AG04450 (cell line): ENCODE measurements at places on chromosomes 7 and 10.

DNA sequence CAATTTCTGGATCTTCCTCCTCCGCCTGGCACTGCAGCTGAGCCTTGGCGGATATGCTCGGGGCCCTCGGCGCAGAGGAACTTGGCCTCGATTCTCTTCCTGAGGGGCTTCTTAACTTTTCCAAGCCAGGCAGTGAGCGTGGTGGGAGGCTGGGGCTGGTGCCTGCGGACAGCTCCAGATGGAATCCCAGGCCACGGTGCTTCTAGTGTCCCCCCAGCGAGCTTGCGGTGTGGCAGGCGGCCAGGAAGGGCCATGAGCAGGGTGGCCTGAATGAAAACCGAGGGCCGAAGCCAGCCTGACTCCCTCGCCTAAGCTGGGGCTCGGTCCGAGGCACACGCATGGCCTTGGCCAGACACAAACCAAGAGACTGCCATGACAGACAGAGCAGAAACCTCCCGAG, 31.3 kb downstream of the RCC1L start:
- DNase-seq = no peak

- DNase-seq = peak; percentile 90
These were observed 106.2 kb upstream of the CELF2 start for GRCh38 chr10:10911471-10911921.

DNA sequence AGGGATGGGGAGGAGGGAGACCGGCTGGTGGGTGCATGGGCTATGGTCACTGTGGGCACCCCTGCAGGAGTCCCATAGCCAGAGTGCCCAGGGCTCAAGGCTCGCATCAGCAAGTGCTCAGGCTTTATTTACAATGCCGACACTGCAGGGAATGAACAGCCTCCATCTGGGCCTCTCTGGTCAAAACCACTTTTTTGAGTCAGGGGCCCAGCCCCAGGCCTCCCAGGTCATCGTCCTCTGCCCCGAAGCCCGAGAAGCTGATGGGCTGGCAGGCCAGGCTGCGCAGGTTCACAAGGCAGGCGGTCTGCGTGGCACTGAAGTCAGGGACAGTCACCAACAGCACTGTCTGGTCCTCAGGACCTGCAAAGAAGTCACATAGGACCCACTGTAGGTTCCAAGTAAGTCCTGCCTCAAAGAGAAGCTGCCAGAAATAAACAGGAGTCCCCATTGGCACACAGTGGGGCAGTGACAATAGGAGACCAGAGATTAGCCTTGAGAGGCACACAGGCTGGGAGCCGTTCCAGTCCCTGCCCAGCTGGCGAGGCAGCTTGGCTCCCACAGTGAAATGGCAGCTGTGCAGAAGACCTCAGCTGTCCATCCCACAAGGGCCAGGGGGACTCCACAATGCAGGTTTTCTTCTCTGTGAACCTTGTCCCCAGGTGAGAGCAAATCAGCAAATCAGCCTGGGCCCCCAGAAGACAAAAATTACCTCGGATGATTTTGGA, 8.6 kb downstream of the POLD2 start:
- no peak for DNase-seq

- DNase-seq = no peak
These were observed 209.4 kb upstream of the FOXK1 start for GRCh38 chr7:4472728-4473127.

- peak; percentile 85 for DNase-seq
These were observed 110.7 kb downstream of the RALA start for GRCh38 chr7:39733881-39734632.

DNA sequence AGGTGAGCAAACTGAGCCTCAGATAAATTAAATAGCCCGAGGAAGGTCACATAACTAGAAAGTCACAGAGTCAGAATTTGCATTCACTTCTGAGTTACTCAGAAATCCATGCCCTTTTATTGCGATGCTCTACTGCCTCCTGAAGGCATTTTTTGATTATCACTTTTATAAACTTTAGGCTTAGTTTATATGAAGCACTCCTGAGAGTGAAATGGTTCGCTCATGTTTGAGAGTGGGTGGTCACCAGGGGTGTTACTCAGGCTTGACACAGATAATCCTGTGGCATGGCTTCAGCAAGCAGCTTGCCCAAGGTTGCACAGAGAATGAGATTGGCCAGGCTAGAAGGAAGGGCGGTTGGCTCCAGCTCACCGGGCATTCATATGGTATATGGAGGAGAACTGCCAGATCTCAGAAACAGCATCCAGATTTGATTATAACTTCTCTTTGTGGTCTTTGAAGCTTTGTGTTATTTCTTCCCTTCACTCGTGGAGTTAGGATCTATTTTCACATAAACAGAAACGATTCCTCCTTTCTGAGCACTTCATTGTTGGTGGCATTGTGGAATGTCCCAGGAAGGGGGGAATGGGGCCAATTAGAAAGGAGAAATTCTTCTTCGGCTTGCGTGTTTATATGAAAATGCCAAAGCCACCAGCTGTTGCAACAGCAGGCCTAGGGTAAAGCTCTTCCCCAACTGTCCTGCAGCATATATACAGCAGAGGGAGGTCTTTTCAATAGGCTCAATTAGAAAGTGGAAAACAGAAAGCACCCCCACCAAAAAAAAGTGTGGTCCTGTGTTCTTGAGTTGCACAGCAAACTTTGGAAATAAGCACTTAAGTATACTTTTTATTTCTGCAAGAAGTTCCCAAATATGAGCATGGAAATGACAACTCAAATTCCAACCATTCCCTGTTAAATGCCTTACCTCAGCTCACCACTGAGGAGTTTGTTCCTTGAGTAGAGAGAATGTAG, 628.8 kb downstream of the SUGCT start:
- DNase-seq = peak; percentile 54

- DNase-seq = no peak
These were observed 1.1 kb downstream of the RHOBTB1 start for GRCh38 chr10:60942788-60943315.

DNA sequence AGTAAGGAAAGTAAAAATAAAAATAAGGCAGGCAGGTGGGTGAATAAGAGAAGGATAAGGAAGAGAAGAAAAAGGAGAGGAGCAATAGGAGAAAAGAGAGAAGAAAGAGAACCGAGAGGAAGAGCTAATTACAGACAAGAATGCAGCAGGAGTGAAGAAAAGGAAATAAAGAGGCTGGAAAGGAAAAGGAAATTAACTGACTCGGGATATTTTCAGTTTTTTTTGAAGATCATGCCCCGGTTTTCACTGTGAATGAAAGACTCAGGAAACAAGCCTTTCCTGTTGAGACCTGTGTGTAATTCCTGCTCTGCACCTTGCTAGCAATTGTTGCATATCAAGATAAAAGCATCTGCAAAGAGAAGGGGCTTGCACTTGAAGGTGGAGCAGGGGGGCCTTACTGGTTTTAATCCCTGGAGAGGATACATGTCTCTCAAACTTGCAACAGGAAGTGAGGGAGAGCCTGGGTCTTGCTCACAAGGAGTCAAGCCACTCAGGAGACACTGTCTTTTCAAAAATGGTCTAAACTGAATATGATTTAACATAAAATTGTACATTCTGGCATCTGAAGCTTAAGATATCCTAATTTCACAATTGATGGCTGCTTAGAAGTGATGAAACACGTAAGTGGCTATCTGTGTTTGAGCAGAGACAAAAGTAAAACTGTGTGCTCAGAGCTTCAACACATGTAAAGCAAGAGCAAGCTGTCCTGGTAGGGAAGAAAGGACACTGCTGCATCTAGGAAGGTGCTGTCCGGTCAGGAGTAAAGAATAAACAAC, 157.6 kb downstream of the FAM107B start:
- no peak for DNase-seq

DNA sequence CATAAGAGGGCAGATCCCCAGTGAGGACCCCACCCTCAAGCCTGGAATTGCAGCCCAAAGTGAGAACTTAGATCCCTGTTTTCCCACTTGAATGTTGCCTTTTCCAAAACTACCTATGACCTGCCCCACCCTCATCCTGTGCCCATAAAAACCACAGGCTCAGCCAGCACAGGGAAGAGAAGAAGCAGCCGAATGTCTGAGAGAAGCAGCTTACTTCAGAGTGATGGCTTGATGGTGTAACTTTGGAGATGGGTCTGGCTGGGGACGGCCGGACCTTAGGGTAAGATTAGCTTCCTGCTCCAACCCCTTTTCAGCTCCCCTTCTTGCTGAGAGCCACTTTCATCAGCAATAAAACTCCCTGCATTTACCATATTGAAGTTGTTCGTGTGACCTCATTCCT, 5.7 kb downstream of the SLC25A40 start:
- DNase-seq = no peak

DNA sequence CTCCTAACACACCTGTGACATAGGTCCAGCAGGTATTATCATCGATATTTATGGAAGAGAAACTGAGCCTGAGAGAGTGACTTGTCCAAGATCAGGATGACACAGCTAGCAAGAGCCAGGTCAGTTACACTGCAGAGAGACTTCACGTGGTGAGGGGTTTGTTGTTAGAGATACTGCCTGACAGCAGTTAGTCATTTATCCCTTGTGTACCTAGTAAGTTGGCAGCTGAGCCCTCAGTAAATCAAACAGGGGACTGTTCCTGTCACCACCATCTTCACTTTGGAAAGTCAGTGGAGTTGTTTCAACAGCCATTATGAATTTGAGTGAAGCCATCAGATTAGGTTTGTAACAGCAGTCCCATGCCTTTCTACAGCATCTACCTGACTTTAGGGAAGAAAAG, 87.5 kb upstream of the GATA3 start:
- no peak for DNase-seq

GRCh38 chr7:154987571-154987970, 15.4 kb downstream of the PAXIP1 start:
- no peak for DNase-seq

DNA sequence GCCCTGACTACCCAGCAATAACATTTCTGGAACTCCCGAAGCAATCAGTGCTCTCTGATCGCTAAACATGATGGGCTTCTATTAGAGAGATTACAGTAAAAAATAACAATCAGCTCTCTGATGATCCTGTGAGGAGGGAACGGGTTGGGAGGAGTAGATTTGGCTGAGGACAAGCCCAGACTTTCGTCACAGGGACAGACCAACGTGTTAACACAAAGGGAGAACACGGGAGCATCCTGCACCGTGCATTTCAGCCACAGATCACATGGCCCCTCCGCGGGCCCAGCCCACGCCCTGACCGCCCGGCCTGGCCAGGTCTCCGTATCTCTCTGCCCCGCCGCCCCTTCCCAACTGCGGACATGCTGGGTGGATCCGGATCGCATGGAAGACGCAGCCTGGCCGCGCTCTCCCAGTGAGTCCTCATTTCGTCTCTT, 95.0 kb upstream of the AGBL3 start:
- peak; percentile 69 for DNase-seq

GRCh38 chr10:5575482-5576153, 50.9 kb downstream of the CALML3 start:
- DNase-seq = peak; percentile 33

GRCh38 chr10:45008524-45009161, 7.9 kb downstream of the ZNF22 start:
- peak; percentile 61 for DNase-seq

DNA sequence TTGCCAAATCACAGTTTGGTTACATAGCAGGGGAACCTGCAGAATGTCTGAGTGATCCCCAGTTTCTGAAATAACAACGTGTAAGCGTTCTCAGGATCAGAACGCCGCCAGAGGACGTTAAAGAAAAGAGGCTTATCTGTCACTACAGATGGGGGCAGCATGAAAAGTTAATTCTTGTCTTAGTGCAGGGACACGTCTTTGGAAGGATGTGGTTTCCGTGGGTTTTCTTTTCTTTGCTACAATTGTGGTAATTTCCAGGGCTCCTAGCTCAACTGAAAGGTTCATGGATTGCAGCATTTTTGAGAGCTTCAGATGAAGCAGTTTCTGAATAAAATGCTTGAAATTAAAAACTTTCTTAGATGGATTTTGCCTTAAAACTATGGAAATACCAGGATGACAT, 106.6 kb downstream of the PRKCQ start:
- DNase-seq = no peak

- no peak for DNase-seq
These were observed 43.1 kb downstream of the JAZF1 start for GRCh38 chr7:28137463-28137862.

DNA sequence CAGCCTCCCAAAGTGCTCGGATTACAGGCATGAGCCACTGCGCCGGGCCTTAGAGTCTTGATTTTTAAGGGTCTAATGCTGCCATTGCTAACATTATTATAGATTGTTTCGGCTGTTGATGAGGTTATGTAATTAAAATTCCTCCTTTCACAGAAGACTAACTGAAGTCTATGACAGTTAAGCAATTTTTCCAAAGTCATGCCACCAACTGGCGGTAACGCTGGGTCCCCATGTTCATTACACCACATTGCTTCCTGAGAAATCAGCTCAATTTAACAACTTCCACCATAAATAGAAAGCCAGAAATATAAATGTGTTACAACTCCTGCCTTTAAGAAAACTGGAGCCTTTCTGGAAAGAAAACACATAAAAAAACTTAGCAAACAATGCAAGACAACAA, 3.5 kb downstream of the ERLIN1 start:
- DNase-seq = no peak

DNA sequence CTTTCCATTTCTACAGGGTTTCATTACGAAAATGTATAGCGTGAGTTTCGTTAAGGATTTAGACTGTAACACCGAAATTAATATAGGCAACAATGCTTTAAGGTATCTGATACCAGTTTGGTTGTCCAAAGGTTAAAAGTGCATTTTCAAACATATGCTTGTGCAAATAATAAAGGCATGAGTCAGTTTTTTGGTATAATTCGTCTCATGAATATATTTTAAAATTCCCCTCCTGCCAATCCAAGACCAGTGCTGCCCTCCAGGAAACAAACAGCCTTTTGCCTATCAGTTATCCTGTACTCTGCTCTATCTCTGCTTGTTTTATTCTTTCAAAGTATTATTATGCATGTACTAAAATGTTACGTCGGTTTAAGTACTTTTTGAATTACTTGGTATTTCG, 2.0 kb downstream of the LCOR start:
- no peak for DNase-seq

DNA sequence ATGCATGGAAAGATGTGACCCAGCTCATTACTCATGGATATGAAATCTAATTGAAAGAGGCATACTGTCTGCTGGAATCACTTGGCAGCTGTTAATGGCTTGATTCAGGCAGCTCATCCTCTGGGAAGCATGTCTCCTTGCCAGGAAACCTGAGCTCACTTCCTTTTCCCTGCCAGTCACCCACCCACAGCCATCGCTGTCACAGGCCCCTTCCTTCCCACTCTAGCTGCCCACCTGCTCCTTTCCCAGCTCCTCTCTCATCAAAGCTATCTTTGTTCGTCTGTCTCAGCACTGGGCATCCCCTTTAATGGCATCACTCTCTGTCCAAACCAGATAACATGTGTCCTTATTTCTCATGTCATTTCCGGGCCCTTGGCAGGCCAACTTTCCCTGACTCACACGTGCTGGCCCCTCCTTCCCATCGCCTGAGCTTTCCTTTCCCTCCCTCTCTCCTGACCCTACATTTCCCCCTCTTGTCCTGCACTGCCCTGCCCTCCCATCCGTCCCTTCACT, 721.9 kb downstream of the TNS3 start:
- no peak for DNase-seq

- no peak for DNase-seq
These were observed 5.1 kb downstream of the DPY19L1 start for GRCh38 chr7:35032166-35032565.

DNA sequence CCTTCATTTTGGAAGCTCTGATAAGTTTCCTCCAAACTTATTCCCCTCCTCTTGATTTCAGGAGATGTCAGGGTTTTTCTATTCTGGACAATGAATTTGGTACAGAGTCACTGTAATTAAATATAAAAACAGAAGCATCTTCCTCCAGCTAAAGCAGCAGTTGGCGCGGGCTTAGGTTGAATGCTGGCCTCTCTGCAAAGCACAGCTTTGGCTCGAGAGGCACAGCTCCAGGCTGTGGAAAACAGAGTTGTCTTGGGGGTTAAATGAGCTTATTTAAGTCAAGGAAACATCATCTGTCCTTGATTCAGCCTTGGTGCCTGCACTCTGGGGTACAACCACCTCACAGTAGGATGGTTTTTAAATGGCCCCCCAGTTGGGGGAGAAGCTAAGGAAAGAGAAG, 35.0 kb upstream of the PDCD4 start:
- no peak for DNase-seq

GRCh38 chr10:71923138-71923692, 41.0 kb upstream of the CHST3 start:
- DNase-seq = no peak
